MV-4-11 (cell line): ENCODE measurements at places on chromosomes 3 and 15.

GRCh38 chr15:57460208-57460816 is 84.0 kb downstream of the CGNL1 start:
- DNase-seq = no peak

GRCh38 chr3:152460936-152461335 is 192.2 kb downstream of the MBNL1 start:
- no peak for DNase-seq

DNA sequence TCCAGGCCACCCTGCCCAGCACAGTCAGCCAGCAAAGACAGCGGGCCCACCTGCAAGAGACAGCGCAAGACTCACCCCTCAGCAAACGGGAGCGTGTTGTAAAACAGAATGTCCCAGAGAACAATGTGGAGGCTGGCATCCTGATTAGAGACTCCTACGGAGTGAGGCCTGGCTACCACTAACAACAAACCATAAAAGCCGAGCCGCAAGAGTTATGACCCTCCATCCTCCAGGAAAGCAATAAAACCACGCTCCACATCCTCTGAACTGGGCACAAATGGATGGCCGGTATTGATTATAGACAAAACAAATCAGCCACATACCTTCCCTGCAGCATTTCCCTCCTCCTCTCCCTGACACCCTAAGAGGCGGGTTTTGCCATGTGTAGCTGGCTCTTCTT is 75.8 kb upstream of the LIPC start:
- no peak for DNase-seq

DNA sequence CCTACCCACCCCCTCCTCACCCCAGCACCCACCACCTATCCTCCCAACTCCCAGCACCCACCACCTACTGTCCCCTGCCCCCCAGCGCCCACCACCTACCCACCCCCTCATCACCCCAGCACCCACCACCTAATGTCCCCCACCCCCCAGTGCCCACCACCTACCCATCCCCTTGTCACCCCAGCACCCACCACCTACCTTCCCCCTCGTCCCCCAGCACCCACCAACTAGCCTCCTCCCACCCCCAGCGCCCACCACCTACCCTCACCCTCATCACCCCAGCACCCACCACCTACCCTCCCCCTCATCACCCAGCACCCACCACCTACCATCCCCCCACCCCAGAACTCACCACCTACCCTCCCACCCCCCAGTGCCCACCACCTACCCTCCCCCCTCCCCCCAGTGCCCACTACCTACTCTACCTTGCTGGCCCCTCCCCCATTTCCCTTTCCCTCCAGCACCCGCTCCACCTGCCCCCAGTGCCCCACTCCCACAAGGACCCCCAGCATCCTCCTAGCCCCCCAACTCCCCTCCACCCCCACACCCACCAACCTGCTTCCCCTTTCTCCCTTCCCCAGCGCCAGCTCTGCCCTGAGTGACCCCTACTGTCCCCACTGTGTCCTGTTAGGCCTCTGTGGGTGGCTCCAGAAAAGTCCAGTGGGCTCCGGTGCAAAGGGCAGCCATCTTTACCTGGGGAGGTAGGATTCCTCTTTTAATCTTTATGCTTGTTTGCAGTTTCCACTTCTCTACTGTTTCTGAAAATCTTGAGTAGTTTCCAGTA is 1.2 kb downstream of the UROC1 start:
- no peak for DNase-seq

GRCh38 chr15:77863491-77864105 is 213.9 kb downstream of the TBC1D2B start:
- DNase-seq = no peak

DNA sequence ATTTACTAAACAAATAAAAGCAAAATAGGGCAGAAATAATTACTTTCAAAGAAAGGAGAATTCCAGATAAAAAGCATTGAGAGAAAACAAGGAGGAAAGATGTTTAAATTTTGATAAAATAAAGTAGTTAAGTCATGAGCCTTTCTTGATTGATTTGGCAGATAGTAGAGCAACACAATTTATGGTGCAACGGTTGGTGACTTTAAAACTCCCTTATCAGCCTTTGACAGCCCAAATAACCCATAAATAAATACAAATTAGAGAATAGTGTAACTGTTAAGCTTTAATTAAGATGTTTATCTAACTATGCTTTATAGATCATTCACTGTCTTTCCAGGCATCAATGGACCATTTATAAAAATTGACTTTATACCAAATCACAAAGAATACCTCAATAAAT is 54.0 kb upstream of the EIF1B start:
- no peak for DNase-seq

- DNase-seq = no peak
Observed at GRCh38 chr3:17423786-17424536, 318.5 kb downstream of the TBC1D5 start.

DNA sequence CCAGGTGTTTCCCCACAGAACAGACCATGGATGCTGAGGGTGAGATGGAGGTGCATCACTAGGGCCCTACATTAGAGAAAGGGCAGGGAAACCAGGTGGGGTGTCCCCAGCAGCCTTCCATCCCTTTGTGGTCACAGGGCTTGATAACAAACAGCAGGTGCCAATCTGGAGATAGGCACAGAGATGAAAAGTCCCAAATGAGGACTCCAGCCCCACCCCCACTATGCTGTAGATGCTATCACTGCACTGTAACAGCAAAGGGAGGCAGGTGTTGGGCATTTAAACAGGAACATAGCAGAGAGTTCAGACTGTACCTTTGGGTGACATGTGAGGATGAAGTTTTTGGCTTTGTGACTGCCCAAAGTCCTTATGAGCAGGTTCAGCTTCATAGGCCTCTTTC is 21.4 kb downstream of the IL20RB start:
- DNase-seq = no peak

- DNase-seq = no peak
Observed at GRCh38 chr3:29247088-29247745, 33.7 kb upstream of the RBMS3 start.

DNA sequence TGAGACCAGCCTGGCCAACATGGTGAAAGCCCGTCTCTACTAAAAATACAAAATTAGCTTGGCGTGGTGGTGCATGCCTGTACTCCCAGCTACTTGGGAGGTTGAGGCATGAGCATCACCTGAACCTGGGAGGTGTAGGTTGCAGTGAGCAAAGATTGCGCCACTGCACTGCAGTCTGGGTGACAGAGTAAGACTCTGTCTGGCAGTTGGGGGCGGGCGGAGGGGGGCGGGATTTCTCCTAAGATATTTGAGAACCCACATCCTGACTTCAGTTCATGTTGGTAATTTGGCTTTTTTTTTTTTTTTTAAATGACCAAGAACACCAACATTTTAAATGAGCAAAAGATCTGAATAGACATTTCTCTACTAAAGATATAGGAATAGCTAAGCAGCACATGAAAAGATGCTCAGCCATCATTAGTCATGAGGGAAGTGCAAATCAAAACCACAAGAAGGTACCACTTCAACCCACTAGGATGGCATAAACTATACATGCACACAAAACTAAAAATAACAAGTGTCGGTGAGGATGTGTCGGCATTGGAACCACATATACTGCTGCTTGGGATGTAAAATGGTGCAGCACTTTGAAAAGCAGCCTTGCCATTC is 75.6 kb upstream of the LMOD3 start:
- no peak for DNase-seq

DNA sequence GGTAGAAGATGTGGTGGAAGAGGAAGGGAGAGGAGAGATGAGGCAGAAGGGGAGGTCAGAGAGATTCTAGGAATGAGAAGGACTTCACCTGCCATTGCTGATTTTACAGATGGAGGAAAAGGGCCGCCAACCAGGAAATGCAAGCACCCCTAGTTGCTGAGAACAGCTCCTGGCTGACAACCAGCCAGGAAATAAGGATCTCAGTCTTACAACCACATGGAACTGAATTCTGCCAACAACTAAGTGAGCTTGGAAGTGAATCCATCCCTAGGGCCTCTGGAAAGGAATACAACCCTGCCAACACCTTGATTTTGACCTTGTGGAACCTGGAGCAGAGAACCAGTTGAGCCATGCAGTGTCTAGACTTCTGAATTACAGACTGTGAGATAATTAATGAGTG is 86.6 kb downstream of the EDEM1 start:
- DNase-seq = no peak

GRCh38 chr3:146468671-146469149 is 651 bp downstream of the PLSCR2 start:
- DNase-seq = no peak

GRCh38 chr15:29774900-29775299 is 47.4 kb downstream of the TJP1 start:
- DNase-seq = no peak

- DNase-seq = no peak
Observed at GRCh38 chr3:9161811-9162210, 87.6 kb downstream of the SRGAP3 start.

GRCh38 chr15:29268706-29269484 is 727 bp downstream of the NSMCE3 start:
- peak; percentile 17 for DNase-seq

DNA sequence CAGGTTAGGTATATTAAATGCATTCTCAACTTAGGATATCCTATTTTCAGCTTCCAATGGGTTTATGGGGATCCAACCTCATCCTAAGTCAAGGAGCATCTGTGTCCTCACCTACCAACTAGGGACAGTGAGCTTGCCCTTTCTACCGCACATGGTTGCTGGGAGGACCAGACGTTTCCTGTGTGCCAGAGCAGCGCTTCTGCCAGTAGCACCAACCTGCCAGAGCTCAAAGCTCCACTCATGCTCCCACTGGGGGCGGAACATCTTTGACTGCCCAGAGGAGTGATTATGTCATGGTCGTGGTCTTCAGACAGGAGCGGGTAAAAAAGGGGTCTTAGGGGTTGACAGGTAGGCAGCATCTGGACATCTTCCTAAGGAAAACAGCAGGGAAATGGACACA is 24.7 kb downstream of the XPC start:
- DNase-seq = no peak

DNA sequence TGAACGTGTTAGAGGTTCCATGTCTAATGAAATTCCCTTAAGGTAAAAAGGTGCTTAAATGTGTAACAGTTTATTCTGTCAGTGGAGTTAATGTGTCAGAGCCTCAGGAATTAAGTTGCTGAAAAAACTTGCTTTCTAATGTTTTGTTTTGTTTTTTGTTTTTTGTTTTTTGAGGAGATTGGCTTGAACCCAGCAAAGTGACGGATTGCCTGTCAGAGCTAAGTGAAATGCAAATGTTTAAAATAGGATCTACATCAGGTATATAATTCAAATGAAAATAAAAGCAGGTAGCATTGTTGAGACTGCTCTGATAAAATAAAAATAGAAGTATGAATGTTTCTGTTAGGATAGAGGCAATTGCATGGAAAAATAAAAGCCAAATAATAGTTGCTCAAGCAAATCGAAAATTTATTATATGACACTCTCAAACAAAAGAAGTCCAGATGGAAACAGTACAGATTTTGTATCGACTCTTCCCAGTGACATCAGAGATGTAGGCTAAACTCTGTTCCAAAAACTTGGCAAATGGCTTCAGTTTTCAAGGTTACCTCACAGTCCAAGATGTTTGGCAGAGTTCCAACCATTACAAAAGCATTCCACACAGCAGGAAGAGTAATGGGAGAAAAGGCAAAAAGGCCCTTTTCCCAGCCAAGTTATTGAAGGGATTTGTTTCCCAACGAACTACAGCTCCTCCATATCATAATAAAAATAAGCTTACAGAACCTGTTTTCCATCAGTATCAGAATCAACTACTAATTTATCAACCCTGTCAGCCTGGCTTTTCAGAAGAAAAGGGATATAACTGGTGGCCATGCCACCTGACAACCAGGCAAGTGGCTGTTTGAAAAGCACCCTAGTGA is 291.0 kb downstream of the TBL1XR1 start:
- DNase-seq = no peak
